ENCODE measurements at places on chromosomes 7 and 10.

DNA sequence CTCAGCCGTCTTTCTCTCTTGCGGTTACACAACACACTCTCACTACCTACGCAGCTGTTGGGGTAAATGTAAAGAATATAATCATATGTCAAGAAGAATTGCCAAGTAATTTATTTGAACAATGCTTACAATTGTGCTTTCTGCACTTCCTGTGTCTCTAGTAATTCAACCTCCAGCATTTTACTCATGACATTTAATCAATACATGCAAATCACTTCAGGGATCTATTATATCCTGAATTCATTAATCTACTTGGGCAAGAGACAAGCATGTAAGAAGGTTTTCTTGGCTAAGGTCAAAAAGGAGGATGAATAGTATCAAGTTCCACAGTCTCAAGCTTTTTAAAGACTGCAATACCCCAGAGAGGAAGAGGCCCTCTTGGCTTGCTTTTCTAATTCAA, 562.9 kb upstream of the ADARB2 start:
- no peak for DNase-seq

DNA sequence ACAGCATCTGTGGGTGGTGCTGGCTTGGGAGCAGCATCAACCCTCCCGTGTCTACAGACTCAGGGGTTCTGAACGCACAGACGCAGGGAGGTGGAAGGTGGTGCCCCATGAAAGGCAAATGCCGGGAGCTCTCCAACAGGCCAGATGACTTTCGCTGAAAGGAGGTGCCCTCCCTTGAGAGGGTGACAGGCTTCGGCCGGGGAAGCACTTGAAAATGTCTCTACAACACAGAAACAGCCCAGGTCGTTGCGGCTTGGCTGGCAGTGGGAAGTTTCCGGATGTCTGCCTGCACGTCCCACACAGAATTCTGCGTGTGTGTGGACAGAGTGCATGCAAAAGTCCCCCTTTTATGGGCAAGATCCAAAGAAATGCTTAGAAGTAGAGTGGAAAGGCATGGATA, 239.6 kb downstream of the SKAP2 start:
- no peak for DNase-seq

GRCh38 chr7:96121752-96122151, 200.1 kb downstream of the SLC25A13 start:
- no peak for DNase-seq

DNA sequence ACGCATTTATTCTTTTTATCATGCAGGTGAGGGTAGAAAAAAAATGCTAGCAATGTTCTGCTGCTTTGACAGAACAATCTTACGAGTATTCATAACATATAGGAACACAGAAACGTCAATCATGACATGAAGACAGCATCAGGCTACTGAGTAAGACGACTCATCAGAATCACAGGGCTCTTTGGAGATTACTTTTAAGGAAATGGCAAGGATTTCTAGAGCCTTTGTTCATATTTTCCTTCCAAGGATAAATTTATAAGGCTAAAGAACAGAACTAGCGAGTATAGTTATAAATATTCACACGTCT, 39.8 kb upstream of the DNAJC1 start:
- no peak for DNase-seq

DNA sequence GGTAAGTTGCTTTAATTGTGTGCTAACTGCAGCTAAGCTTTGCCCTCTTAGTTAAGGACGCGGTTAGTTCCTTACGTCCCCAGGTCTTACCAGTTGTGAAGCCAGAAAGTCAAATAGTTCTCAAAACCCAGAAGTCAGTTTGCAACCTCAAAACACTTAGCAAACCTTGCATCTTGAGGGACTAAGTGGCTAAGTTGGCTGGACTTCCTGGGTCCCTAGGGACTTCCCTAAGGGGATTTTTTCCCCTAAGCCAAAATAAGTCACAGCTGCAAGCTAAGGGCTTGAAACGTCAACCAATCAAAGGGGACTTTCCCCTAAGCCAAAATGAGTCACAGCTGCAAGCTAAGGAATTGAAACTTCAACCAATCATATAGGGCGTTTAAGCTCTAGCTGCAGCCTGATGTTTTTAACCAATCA, 36.2 kb upstream of the HECW1 start:
- no peak for DNase-seq

GRCh38 chr10:7853226-7853842, 35.0 kb downstream of the TAF3 start:
- DNase-seq, result no peak

- no peak for DNase-seq
Observed at GRCh38 chr7:122743211-122743610, 40.5 kb upstream of the RNF148 start.

- no peak for DNase-seq
Observed at GRCh38 chr7:130444751-130445407, 4.1 kb upstream of the CEP41 start.

DNA sequence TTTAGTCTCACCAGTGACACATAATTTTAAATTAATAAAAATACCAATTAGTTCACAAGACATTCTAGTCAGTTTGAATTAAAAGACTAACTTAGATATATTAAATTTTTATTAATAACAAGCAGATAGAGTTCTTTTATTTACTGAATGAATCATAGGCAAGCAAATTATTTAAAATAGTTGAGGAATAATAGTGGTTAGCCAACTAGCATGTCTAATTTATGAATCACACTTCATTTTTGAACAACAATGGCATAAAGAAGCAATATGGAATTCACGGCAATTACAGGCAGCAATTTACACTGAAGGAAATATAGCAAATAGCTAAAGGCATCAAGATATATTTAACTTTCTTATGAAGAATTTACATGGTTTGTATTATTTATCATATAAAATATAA, 187.0 kb upstream of the SLC26A5 start:
- no peak for DNase-seq

DNA sequence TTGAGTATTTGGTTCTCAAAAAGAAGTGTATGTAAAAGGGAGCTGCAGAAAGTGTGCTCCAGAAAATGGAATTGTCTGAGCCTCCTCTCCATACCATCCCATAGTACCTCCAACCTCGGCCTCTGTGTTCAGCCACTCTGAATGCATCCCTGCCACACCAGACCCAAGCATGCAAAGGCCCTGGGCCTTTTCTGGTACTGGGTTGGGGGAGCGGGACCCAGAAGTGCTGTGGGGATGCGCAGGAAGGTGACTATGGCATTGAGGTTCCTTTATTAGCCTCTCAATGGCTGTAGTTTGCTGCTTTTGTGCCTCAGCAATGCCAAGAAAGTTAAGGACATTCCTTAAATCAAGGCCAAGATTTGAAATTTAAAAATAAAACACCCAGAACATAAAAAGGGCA, 2.1 kb upstream of the KCNMA1 start:
- no peak for DNase-seq

- no peak for DNase-seq
Observed at GRCh38 chr10:98144985-98145384, 10.5 kb downstream of the R3HCC1L start.

- DNase-seq, result peak; percentile 23
Observed at GRCh38 chr10:132593900-132594876, 56.6 kb downstream of the INPP5A start.

GRCh38 chr7:102390697-102391484, 5.3 kb upstream of the PRKRIP1 start:
- peak; percentile 85 for DNase-seq
